Stimulated activated CD4-positive, alpha-beta T cell treated with anti-CD3 and anti-CD28 coated beads, Interleukin-12 subunit alpha, Interleukin-12 subunit beta, amount 100 ng/mL, for 48 hours (primary cell): ENCODE measurements at places on chromosomes 7 and 10.

DNA sequence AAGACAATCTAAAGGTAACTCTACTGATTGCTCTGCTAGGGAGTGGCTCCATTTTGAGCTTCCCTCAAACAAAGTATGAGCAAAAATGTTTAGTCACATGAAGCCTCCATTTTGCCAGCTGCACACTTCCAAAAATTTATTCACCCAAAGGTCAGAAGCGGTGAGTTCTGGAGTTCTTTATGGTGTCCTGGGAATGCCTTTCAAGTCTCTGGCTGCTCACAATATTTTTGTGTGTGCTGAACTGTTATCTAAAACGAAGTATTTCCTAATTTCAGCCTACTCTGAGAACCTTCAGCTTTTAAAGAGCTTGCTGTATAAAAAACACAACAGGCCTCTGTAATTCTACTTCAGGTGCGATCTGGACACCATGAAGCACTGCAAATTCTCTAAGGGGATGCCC lies 15.6 kb downstream of the NRCAM start:
- DNase-seq, result no peak

- DNase-seq, result no peak
Measured at GRCh38 chr10:43127442-43127841, 10.8 kb upstream of the CSGALNACT2 start.

- no peak for DNase-seq
Measured at GRCh38 chr7:128114806-128115205, 83.6 kb upstream of the LRRC4 start.

DNA sequence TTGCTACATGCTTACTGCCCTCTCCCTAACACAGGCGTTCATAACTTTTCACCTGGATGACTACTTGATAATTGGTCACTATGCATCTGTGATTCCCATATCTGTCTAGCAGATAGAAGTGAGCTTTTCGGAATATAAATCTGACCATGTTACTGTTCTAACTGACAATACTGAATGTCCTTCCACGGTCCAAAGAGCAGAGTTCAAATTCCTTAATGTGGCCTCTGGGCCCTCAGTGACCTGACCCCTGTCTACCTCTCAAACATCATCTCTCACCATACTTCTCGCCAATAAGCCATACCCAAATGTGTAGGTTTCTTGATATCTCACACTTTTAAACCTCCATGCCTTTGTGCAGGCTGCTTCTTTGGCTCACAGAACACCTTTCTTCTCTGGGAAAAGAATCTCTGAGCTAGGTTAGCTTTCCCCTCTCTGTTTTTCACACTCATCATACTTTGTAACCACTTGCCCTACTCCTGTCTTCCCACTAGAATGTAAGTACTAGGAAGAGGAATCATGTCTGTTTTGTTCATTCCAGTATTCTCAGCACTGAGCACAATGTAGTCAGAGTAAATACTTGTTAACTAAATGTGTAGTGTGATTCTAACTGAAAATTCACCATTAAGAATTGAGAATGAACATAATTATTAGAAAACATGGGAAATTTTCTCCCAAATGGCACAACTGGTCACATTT lies 39.2 kb upstream of the LRRC17 start:
- DNase-seq, result no peak

GRCh38 chr10:103416436-103417147 lies 20.2 kb downstream of the PDCD11 start:
- no peak for DNase-seq

- no peak for DNase-seq
Measured at GRCh38 chr7:155732286-155732685, 80.0 kb downstream of the SHH start.

GRCh38 chr10:101602761-101603398 lies 14.8 kb downstream of the DPCD start:
- DNase-seq, result peak; percentile 52

- no peak for DNase-seq
Measured at GRCh38 chr7:73345951-73346350, 18.0 kb downstream of the FKBP6 start.

DNA sequence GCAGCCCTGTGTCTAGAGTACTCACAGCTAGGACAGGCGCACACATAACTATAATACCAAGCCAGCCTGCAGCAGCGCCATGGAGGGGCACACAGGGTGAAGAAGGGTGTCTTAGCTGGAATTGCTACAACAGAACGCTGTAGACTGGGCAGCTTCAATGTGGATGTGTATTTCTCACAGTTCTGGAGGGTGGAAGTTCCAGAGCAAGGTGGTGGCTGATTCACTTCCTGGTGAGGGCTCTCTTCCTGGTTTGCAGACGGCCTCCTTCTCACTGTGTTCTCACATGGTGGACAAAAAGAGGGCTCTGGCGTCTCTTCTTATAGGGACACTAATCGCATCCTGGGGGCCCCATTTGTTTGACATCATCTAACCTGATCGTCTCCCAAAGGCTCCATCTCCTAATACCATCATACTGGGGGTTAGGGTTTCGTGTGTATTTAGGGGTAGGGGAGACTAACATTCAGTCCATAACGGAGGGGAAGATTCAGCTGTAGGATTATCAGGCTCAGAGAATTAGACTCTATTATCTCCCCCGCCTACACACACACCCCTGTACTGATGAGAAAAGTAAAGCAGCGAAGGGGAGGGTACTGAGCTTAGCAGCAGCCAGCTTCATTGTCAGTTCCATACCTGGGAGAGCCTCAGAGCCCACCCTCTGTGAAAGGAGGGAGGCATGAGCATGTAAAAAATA lies 289.1 kb downstream of the CCDC3 start:
- DNase-seq, result no peak

DNA sequence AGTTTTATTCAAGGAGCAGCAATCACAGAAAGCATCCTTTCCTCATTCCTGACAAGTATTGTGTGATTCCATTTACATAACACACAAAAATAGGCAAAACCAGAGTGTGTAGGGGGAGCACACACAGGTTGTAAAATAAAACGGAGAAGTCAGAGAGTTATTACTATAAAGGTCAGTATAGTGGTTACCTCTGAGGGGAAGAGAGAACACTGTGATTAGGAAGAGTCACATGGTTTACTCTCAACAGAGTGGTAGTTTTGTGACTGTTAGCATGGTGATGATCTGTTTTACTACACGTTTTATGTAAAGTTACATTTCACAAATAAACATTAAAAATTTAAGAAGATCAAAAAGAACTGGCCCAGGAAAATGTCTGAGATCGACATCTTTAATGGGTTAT lies 74.6 kb downstream of the VPS41 start:
- no peak for DNase-seq

GRCh38 chr10:88138319-88138848 lies 275.0 kb downstream of the PTEN start:
- DNase-seq, result no peak

DNA sequence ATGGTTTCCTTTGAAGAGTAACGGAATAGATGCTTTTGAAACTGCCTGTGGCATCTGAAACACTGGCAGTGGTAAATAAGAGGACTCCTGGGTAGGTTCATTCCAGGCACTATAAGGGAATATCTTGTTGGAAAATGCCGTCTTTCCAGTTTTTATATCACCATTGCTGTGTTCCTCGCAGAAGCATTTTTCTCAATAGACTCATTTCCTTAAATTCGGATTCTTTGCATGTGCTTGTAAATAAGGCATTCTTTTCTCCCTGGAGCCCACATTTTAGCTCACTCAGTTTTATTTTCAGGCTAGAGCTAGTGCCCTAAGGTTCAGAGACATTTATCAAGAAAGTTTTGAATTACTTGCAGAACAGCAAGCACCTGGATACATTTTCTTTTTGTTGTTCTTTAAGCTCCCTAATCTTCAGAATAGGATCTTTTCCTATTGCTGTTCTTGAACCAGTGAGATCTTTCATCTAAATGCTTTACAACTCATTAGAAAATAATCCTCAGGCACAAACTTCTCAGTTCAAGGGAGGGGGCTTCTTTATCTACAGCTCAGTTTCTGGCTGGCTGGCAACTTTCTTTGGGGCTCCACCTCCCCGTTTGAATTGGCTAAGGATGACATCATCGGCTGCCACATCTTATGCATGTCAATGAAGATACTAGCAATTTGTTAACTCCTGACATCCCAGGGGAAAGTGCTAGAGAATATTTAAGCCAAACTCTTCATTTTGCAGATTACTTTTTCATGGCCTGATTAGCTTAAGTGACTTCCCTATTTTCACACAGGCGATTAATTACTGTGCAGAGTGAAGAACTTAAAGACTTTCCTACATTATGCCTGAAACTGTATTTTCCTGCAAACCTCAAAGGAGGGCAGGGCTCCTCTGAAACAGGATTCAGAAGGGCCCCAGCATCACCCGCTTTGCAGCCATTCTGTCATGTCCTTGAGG lies 133.7 kb upstream of the RSU1 start:
- DNase-seq, result no peak

- no peak for DNase-seq
Measured at GRCh38 chr7:126790763-126791162, 462.0 kb downstream of the GRM8 start.

- DNase-seq, result no peak
Measured at GRCh38 chr7:84617265-84618030, 422.9 kb upstream of the SEMA3A start.

- DNase-seq, result no peak
Measured at GRCh38 chr7:96826089-96826488, 116.4 kb upstream of the SEM1 start.

DNA sequence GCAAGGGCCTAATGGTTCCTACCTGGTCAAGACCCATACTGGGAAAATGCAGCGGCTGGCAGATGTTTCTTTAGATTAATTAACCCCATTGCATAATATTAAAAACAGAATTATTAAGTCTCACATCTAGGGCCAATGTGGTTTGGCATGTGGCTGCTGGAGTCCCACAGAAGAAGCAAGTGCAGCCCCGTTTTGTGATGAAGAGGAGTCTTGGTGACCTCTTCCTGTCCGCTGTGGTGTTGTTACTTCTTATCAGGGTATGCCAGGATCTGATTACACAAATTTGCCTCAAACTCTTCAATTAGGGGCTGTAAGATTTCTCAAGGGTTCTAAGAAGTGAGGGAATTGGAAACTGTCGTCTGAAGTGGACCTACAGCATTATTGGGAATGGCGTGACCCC lies 240.3 kb downstream of the SEC23IP start:
- no peak for DNase-seq

DNA sequence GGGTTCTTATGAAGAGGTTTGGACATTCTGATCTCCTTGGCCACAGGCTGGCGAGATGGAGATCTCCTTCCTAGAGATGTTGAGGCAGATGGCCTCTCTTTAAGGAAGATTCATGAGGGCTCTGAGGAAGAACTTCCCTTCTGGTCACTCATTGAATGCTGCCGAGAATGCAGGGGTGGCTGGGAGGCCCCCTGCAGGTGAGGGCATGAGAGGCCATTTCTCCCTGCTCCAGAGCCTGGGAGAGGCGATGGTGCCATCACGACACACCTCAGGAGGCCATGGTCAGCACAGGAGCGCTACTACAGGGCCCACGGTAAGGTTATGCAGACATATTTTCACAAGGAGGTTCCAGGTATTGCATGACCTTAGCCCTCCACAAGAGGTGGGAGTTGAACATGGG lies 40.2 kb downstream of the CXCL12 start:
- no peak for DNase-seq

DNA sequence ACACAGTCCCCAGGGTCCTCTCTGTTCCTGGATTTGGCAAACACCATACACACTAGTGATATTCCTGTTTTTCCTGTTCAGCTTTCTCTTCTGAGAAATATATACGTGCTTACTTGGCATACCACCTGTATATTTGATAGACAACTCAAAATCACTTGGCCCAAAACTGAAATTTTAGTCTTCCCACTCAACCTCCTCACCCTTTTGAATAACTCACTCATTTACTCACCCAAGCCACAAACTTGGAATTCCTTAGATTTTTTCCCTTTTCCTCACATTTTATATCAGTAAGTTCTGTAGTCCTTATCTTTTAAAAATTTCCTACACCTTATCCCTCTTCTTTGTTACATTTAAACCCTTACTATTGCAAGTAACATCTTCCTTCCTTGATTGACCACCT lies 143.4 kb downstream of the PPP1R3A start:
- no peak for DNase-seq

DNA sequence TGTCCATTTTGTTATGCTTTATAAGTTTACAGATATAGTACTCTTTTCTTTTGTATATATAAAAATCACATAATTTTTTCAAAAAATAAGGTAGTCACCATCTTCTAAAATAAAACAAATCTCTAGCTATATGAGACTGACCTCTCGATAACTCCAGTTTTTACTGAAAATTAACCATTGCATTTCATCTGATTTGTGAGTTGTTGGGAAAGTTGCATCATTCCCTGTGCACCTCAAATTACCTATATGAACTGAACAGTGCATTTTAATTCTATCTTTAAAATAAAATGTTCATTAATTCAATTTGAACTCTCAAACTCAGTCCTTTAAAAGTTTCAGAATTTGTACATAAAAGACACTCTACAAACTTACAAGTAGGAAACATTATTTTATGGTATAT lies 86.0 kb downstream of the VWDE start:
- DNase-seq, result no peak

- no peak for DNase-seq
Measured at GRCh38 chr7:244974-245373, 45.0 kb upstream of the FOXL3 start.

GRCh38 chr7:17807242-17807641 lies 133.1 kb downstream of the SNX13 start:
- DNase-seq, result no peak

DNA sequence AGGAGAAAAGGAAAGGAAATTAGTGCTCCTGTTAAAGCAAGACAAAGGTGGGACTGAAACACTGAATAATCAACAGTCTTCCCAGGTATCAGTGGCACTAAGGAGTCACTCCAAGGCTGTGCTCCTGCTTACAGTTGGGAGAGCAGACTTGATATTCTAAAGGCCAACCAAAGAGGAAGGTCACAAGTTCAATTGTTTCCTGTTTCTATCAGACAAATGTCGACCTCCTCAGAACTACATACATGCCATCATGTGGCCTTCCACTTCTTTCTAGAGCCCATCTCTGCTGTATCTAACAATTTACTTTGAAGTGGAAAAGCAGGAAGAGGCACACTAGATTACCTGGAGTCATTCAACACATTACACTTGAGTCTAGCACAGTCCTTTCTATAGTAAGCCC lies 3.4 kb downstream of the ZNF239 start:
- DNase-seq, result no peak

DNA sequence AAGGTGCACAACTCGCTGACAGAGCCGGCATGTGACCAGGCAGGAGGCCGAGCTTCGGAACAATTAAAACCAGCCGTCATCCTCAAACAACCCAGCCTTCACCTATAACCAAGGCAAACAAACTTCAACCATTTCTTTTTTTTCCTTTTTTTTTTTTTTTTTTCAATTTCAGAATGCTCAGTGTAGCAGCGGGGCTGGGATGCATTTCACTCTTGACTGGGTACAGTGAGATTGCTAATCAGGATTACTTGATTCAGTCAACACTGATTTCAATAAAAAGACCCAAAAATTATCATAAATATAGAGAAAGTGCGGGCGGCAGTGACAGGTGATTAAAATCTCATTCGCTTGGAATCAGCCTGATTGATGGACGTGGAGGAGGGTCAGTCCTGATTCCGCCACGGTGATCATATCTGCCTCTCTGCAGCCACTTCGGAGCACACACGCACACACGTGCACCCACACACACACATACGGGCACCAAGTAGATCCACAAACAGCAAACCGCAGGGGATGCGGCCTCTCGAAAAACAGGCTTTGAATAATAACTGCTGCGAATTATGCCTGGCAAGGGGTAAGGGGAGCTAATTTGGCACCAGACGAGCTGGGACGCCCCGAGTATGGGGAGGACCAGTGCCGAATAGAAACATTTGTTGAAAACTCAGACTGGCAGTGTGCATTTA lies 31.2 kb downstream of the EBF3 start:
- DNase-seq, result no peak
